Endothelial cell of umbilical vein (primary cell): ENCODE measurements at places on chromosomes 4 and X. TPM values are rescaled to one million over a fixed set of nuclear protein-coding genes. Genes with fewer than 3 reads are reported as not detected.

RASL11B gene
- polyA plus RNA-seq, result 0.29 and 0.83 TPM in 2 replicates

TLR3 gene
- polyA plus RNA-seq, result 1.6 TPM in 2 replicates

RAB40AL gene
- polyA plus RNA-seq, result 0.68 and 1.1 TPM in 2 replicates

PPARGC1A gene
- polyA plus RNA-seq, result not detected in 2 replicates

CD38 gene
- polyA plus RNA-seq, result 0.11 and 0.14 TPM in 2 replicates

PPP2R2C gene
- polyA plus RNA-seq, result 0.03 TPM in 1 of 2 replicates, not detected in the other

DOK7 gene
- polyA plus RNA-seq, result not detected in 2 replicates

ITGB1BP2 gene
- 1.2 and 1.8 TPM in 2 replicates for polyA plus RNA-seq

ATOH1 gene
- not detected in 2 replicates for polyA plus RNA-seq

PNMA6F gene
- not detected in 2 replicates for polyA plus RNA-seq

FGFRL1 gene
- 74.6 and 88.8 TPM in 2 replicates for polyA plus RNA-seq

SMIM10 gene
- 2.0 and 2.4 TPM in 2 replicates for polyA plus RNA-seq

GSX2 gene
- not detected in 2 replicates for polyA plus RNA-seq

TAPT1 gene
- 6.9 and 7.4 TPM in 2 replicates for polyA plus RNA-seq

CCNA2 gene
- 23.3 and 23.7 TPM in 2 replicates for polyA plus RNA-seq

MAGEC1 gene
- not detected in 2 replicates for polyA plus RNA-seq

RPL10 gene
- polyA plus RNA-seq, result 6,375 and 7,586 TPM in 2 replicates

FUNDC1 gene
- 6.1 and 10.2 TPM in 2 replicates for polyA plus RNA-seq

USP38 gene
- 6.7 and 7.5 TPM in 2 replicates for polyA plus RNA-seq

PI4K2B gene
- polyA plus RNA-seq, result 2.8 and 3.5 TPM in 2 replicates

NAP1L3 gene
- polyA plus RNA-seq, result 0.03 and 0.08 TPM in 2 replicates

ADH7 gene
- not detected in 2 replicates for polyA plus RNA-seq
